ENCODE measurements at places on chromosomes 11 and 22. TPM values are rescaled to one million over a fixed set of nuclear protein-coding genes. Genes with fewer than 3 reads are reported as not detected.
A peak's percentile ranks its signal among the peaks of the same experiment; 100 is the strongest.

SLC37A2 gene
- 2.8 TPM for total RNA-seq

GRCh38 chr11:41281131-41281742 lies 178.2 kb downstream of the LRRC4C start:
- no peak overlapping the region for H3K4me3 ChIP-seq
- peak; percentile 14 for DNase-seq
- no peak overlapping the region for H3K27ac ChIP-seq
- no peaks in the 10 kb centered on the region for H3K27me3 ChIP-seq
- H3K4me1 ChIP-seq: no peaks in the 10 kb centered on the region

CHRNA10 gene
- total RNA-seq: not detected

TMEM123 gene
- total RNA-seq: 182 TPM

CARD16 gene
- total RNA-seq: 11.9 TPM

- DNase-seq: no peak
- no peak overlapping the region for H3K27ac ChIP-seq
- no peak overlapping the region for H3K4me3 ChIP-seq
These were observed 34.7 kb upstream of the FADD start for GRCh38 chr11:70168405-70168754.

- no peak for DNase-seq
- H3K4me3 ChIP-seq: no peak overlapping the region
- peak overlapping the region; percentile 63 for H3K27ac ChIP-seq
These were observed 27.8 kb downstream of the WEE1 start for GRCh38 chr11:9601037-9601875.

PHOX2A gene
- total RNA-seq: not detected

CATSPERZ gene
- not detected for total RNA-seq

GRCh38 chr11:19952116-19952605 lies 208.1 kb downstream of the DBX1 start:
- no peaks in the 10 kb centered on the region for H3K27me3 ChIP-seq
- H3K4me1 ChIP-seq: peaks cover 24% of the 10 kb centered on the region
- peak overlapping the region; percentile 71 for H3K27ac ChIP-seq
- DNase-seq: peak; percentile 32
- no peaks in the 10 kb centered on the region for H3K36me3 ChIP-seq

GRCh38 chr22:45526768-45527360 lies 24.2 kb downstream of the FBLN1 start:
- H3K36me3 ChIP-seq: no peaks in the 10 kb centered on the region
- H3K27me3 ChIP-seq: no peaks in the 10 kb centered on the region
- no peak for DNase-seq

- H3K27ac ChIP-seq: no peak within 1 kb of the TSS
- peak; percentile 55 for DNase-seq
- peaks cover 68% of the 10 kb centered on the region for H3K27me3 ChIP-seq
- peak within 1 kb of the TSS; percentile 92 for H3K4me3 ChIP-seq
- peaks cover 38% of the 10 kb centered on the region for H3K4me1 ChIP-seq
- no peaks in the 10 kb centered on the region for H3K36me3 ChIP-seq
These were observed at the start of gene MN1 for GRCh38 chr22:27801616-27802345. TSS of gene MN1 (minus strand) at chr22:27801756. CDS start at chr22:27800543, 1,213 bp downstream.

ANGPTL5 gene
- not detected for total RNA-seq

GRCh38 chr11:120832481-120833238 lies 191.2 kb upstream of the TBCEL start:
- no peak overlapping the region for H3K27ac ChIP-seq
- H3K4me3 ChIP-seq: no peak overlapping the region
- DNase-seq: peak; percentile 30
- H3K4me1 ChIP-seq: peaks cover 10% of the 10 kb centered on the region
- H3K27me3 ChIP-seq: no peaks in the 10 kb centered on the region

- no peaks in the 10 kb centered on the region for H3K36me3 ChIP-seq
- H3K4me3 ChIP-seq: no peak overlapping the region
- H3K27ac ChIP-seq: no peak overlapping the region
- H3K4me1 ChIP-seq: peaks cover 2% of the 10 kb centered on the region
- H3K27me3 ChIP-seq: no peaks in the 10 kb centered on the region
- peak; percentile 60 for DNase-seq
These were observed 7.1 kb downstream of the PRPF19 start for GRCh38 chr11:60899046-60899936.

GRCh38 chr22:25410849-25411248 lies 153.6 kb upstream of the GRK3 start:
- no peak overlapping the region for H3K4me3 ChIP-seq
- H3K27me3 ChIP-seq: no peaks in the 10 kb centered on the region
- H3K27ac ChIP-seq: no peak overlapping the region
- peaks cover 1% of the 10 kb centered on the region for H3K4me1 ChIP-seq
- H3K36me3 ChIP-seq: no peaks in the 10 kb centered on the region

NUDT8 gene
- 12.9 TPM for total RNA-seq

CASP4 gene
- total RNA-seq: 50.9 TPM

- no peak for DNase-seq
- H3K36me3 ChIP-seq: no peaks in the 10 kb centered on the region
- H3K27ac ChIP-seq: no peak overlapping the region
- no peaks in the 10 kb centered on the region for H3K27me3 ChIP-seq
These were observed 5.4 kb downstream of the KBTBD4 start for GRCh38 chr11:47573321-47573720.

IGLL5 gene
- total RNA-seq: not detected

DNA sequence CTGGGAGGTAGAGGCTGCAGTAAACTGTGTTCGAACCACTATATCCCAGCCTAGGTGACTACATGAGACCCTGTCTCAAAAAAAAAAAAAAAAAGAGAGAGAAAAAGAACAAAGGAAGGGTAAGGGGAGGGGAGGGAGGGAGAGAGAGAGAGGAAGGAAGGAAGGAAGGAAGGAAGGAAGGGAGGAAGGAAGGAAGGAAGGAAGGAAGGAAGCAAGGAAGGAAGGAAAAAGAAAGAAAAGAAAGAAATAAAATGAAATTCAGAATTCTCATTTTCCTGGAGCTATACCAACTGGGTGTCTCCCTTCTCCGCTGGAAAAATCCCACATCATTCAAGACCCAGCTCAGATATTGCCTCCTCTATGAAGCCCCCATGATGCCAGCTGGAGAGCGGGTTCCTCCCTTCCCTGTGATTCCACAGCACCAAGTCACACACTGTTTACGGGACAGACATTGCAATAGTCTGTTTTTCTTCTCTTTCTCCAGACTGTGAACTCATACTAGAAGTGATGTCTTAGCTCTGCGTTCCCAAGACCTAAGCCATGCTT lies 3.0 kb upstream of the PPFIA1 start:
- peaks cover 10% of the 10 kb centered on the region for H3K4me1 ChIP-seq
- H3K4me3 ChIP-seq: no peak overlapping the region
- H3K27me3 ChIP-seq: peaks cover 7% of the 10 kb centered on the region
- no peak for DNase-seq
- no peaks in the 10 kb centered on the region for H3K36me3 ChIP-seq

DNA sequence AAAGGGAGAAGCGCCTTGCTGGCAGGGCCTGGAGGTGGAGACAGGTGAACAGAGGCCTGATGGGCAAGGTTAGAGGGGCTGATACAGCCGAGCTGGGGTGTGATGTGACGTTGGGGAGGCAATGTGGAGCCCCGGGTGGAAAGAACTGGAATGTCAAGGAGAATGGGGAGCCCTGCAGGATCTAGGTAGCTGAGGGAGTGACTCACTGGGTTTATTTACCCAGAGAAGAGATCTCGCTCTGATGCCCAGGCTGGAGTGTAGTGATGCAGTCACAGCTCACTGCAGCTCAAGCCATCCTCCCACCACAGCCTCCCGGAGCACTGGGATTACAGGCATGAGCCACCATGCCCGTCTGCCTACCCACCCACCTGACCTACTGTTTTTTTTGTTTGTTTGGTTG lies 1.9 kb upstream of the CYB5R3 start:
- no peaks in the 10 kb centered on the region for H3K36me3 ChIP-seq
- DNase-seq: no peak
- no peaks in the 10 kb centered on the region for H3K27me3 ChIP-seq
- peaks cover 26% of the 10 kb centered on the region for H3K4me1 ChIP-seq
- H3K4me3 ChIP-seq: no peak overlapping the region

KCNJ1 gene
- total RNA-seq: not detected

- no peak for DNase-seq
- no peaks in the 10 kb centered on the region for H3K27me3 ChIP-seq
- no peak overlapping the region for H3K4me3 ChIP-seq
- H3K36me3 ChIP-seq: no peaks in the 10 kb centered on the region
- no peak overlapping the region for H3K27ac ChIP-seq
These were observed 39.8 kb upstream of the NNMT start for GRCh38 chr11:114256176-114256966.

UBQLN3 gene
- total RNA-seq: 0.50 TPM

DNA sequence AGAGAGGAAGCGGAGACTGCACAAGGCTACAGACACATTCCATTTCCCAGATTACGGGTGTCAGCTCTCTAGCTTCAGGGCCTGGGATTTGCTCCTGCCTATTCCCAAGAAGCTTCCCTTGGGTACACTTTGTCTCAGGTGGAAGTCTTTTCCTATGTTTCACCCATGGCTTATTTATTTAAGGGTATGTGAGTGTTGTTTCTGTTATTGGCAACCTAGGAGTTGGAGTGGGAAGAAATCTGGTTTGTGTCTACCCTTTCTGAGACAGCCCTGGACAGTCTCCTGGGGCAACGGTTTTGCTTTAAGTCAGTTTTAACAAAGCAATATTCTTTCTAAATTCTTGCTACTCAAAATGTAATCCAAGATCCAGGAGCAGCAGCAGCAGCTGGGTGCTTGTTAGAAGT lies 127.0 kb downstream of the MICAL2 start:
- no peak for DNase-seq
- no peak overlapping the region for H3K4me3 ChIP-seq
- H3K36me3 ChIP-seq: no peaks in the 10 kb centered on the region
- peaks cover 20% of the 10 kb centered on the region for H3K4me1 ChIP-seq
- H3K27ac ChIP-seq: peak overlapping the region; percentile 39
- no peaks in the 10 kb centered on the region for H3K27me3 ChIP-seq

DNA sequence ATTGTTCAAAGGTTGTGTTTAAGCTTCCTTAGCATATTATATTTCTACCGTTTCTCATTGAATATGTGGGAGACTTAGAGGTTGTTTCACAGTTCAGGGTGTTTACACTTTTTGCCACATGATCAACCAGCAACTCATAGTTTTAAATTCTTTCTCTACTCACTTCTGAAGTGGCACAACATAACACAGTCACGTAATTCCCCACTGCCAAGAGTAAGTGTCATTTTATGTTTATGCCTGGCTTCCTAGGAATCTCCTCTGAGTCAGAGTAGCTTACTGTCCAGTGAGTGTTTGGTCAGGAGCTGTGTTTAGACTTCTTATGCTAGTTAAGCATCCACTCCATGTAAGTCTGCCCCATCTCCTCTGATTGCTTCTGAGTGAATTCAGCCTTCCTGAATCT lies 520.8 kb upstream of the KIRREL3 start:
- H3K27ac ChIP-seq: no peak overlapping the region
- peak; percentile 7 for DNase-seq
- no peaks in the 10 kb centered on the region for H3K36me3 ChIP-seq
- H3K4me3 ChIP-seq: no peak overlapping the region
- H3K4me1 ChIP-seq: no peaks in the 10 kb centered on the region

DNA sequence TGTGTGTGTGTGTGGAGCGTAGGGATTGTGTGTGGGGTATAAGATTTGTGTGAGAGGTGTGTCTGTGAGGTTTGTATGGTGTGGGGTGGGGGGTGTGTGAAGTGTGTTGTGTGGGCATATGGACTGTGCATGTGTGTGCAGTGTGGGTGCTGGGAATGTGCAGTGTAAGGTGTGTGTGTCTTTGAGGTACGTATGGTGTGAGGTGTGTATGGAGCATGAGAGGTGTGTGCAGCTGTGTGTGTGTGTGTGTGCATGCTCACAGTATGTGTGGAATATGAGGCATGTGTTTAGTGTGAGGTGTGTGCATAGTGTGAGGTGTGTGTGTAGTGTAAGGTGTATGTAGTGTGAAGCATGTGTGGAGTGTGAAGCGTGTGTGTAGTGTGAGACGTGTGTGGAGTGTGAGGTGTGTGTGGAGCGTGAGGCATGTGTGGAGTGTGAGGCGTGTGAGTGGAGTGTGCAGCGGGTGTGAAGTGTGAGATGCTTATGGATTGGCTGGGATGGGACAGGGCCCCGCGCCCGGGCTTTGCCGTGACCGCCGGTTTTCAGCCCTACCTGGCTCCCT lies 1.7 kb upstream of the TMPRSS6 start:
- peaks cover 27% of the 10 kb centered on the region for H3K4me1 ChIP-seq
- H3K27me3 ChIP-seq: no peaks in the 10 kb centered on the region
- no peak for DNase-seq
- no peak overlapping the region for H3K27ac ChIP-seq

GRCh38 chr22:35357883-35358621 lies 22.8 kb upstream of the HMOX1 start:
- no peak for DNase-seq
- no peaks in the 10 kb centered on the region for H3K27me3 ChIP-seq
- H3K4me3 ChIP-seq: no peak overlapping the region
- no peaks in the 10 kb centered on the region for H3K36me3 ChIP-seq

DNA sequence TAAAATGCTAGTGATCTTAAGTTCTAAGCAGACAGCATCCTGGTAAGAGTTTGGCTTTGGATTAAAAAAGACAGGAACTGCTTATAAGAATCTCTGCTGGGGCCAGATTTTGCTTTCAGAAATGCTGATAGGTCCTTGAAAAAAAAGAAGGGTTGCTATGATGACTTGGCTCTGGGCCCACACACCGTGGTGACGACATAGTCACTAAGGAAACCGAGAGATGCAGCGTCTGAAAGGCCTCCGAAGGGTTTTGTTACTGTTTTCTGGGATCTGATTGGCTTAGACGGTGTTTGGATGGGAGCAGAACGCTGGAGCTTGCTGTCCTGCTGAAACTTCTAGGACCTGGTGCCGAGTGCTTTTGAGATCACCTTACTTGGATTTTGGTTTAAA lies 8.4 kb downstream of the FAM118A start:
- H3K4me3 ChIP-seq: no peak overlapping the region
- H3K4me1 ChIP-seq: peaks cover 48% of the 10 kb centered on the region
- DNase-seq: peak; percentile 84
- peak overlapping the region; percentile 89 for H3K27ac ChIP-seq
- H3K27me3 ChIP-seq: no peaks in the 10 kb centered on the region
- no peaks in the 10 kb centered on the region for H3K36me3 ChIP-seq

PISD gene
- total RNA-seq: 54.7 TPM

GRCh38 chr11:70048279-70049024 lies 29.7 kb upstream of the ANO1 start:
- no peaks in the 10 kb centered on the region for H3K27me3 ChIP-seq
- no peak overlapping the region for H3K4me3 ChIP-seq
- H3K27ac ChIP-seq: no peak overlapping the region
- peak; percentile 23 for DNase-seq
- no peaks in the 10 kb centered on the region for H3K4me1 ChIP-seq
